ENCODE measurements at places on chromosomes 1 and 21. TPM values are rescaled to one million over a fixed set of nuclear protein-coding genes. Genes with fewer than 3 reads are reported as not detected.

GRCh38 chr1:183970516-183971300 lies 66.8 kb downstream of the COLGALT2 start:
- H3K27me3 ChIP-seq = no peaks in the 10 kb centered on the region
- H3K4me1 ChIP-seq = no peaks in the 10 kb centered on the region
- no peak for DNase-seq
- no peaks in the 10 kb centered on the region for H3K36me3 ChIP-seq
- no peak overlapping the region for H3K27ac ChIP-seq

- peak; percentile 74 for DNase-seq
- no peaks in the 10 kb centered on the region for H3K27me3 ChIP-seq
- no peaks in the 10 kb centered on the region for H3K36me3 ChIP-seq
Measured at GRCh38 chr1:199113265-199113869, 474.5 kb downstream of the PTPRC start.

DNA sequence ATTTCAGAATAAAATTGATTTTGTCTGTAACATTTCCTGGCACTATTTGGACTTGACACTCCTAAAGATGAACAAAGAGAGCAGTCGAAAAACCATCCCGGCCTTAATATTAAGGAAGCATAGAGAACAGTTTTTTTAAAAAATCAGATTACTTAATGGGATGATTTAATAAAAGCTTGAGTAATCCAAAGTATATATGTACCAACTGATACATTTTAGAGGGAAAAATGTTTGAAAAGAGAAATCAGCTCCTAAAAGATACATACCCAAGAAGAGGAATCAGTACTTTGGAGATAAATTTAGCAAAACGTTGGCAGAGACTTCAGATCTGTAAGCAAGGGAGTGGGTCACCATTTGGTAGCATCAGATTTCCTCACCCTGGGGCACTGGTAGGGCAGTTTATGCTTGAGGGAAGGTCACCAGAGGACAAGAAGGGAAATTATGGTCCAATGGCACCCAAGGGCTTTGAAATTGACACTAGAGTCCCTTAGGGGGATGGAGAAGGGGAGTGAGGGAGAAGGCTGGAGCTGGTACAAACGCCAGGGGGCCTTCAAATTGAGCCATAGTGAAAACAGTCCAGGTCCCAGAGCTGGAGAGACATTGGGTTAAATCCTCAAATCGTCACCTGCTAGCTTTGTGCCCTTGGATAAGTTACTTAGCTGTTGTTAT lies 5.9 kb downstream of the SLAMF7 start:
- peaks cover 10% of the 10 kb centered on the region for H3K4me1 ChIP-seq
- H3K4me3 ChIP-seq = no peak overlapping the region
- no peaks in the 10 kb centered on the region for H3K27me3 ChIP-seq
- H3K27ac ChIP-seq = no peak overlapping the region
- DNase-seq = no peak

DNA sequence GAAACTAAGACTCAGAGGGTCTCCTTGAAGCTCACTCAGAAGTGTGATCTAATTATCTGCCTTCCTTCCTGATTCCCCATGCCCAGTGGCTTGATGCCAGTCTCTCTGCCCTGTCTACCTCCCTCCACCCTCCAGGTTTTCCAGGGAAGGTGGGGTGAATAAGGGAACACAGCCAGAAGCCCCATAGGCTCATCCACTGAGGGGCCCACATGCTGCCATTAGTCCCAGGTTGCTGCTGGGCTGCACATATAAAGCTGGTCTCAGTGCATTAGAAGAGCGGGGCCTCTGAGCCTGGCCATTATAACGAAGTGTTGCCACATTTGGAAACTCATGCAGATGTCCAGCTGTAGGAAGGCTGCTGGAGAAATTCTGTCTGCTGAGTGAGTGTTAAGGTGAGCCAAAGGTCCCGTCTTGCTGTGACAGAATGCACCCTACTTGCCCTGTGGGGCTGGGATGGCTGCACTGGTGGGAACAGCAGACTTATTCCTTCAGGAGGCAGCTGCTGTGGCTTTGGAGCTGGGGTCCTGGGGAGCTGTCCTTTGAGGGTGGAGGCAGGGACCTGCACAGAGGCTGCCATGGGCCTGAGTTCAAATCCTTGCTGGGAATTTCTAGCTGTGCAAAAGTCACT lies 2.9 kb downstream of the ADORA1 start:
- no peak for DNase-seq
- H3K27me3 ChIP-seq = peaks cover 35% of the 10 kb centered on the region
- no peak overlapping the region for H3K4me3 ChIP-seq
- no peaks in the 10 kb centered on the region for H3K36me3 ChIP-seq
- H3K4me1 ChIP-seq = peaks cover 23% of the 10 kb centered on the region

The SPATA21 gene
- not detected for total RNA-seq

DNA sequence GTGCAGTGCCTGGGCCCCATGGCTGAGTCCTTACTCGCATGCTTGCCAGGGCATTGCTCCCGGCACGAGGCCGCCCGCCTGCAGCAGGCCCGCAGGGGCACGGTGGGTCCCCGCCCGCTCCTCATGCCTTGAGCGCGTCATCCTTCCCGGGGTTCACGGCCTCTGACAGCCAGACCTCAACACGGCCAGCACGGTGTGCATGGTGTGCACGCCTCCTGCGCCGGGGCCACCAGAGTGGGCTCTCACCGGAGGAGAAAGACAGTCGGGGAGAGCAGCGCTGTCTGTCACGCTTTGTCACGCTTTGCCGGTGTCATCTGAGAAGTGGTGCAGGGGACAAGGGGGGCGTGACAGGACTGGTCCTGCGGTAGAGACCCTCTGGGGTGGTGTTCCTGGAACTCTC lies 11.9 kb upstream of the COL18A1 start:
- H3K27me3 ChIP-seq = no peaks in the 10 kb centered on the region
- H3K4me3 ChIP-seq = no peak overlapping the region
- no peak overlapping the region for H3K27ac ChIP-seq
- no peaks in the 10 kb centered on the region for H3K4me1 ChIP-seq
- H3K36me3 ChIP-seq = no peaks in the 10 kb centered on the region

- peaks cover 100% of the 10 kb centered on the region for H3K27me3 ChIP-seq
- H3K27ac ChIP-seq = no peak overlapping the region
- H3K4me1 ChIP-seq = peaks cover 68% of the 10 kb centered on the region
- H3K4me3 ChIP-seq = no peak overlapping the region
- DNase-seq = peak; percentile 69
Measured at GRCh38 chr1:156433602-156434001, 64.6 kb downstream of the RHBG start.

DNA sequence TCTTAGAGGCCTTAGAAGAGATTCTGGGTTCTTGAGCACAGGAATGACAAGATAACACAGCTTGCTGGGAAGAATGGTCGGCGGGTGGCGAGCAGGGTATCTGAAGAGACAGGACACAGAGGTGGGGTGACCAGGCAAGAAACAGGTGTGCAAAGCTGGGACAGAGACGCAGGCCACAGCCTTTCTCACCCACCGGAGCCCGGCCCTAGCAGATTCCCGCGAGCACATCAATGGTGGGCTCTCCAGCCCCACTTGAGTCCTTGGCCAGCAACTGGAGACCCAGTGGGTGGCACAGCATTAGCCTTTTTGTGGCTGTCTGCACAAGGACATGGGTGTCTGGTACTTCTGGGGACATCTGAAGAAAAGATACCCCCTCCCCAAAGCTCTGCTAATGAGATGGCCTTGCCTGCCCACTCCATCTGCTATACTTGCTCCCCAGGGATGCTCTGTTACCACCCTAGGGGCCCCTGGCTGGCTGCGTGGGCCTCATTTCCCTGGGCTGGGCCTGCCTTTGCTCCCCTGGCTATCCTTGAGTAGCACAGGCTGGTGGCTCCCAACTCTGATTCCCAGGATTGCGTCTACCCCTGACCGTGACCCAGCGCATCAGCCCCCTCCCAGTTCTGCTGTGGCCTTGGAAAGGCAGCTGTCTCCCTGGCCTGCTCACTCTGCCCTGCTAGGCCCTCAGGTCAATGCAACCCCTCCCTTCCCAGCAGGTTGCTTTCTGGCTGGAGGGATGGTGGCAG lies 127.2 kb upstream of the ADAR start:
- H3K27ac ChIP-seq = no peak overlapping the region
- H3K4me1 ChIP-seq = peaks cover 12% of the 10 kb centered on the region
- no peak overlapping the region for H3K4me3 ChIP-seq
- H3K27me3 ChIP-seq = no peaks in the 10 kb centered on the region

- H3K4me1 ChIP-seq = no peaks in the 10 kb centered on the region
- H3K27me3 ChIP-seq = no peaks in the 10 kb centered on the region
- H3K36me3 ChIP-seq = no peaks in the 10 kb centered on the region
Measured at GRCh38 chr1:33972676-33973395, 109.0 kb downstream of the HMGB4 start.

DNA sequence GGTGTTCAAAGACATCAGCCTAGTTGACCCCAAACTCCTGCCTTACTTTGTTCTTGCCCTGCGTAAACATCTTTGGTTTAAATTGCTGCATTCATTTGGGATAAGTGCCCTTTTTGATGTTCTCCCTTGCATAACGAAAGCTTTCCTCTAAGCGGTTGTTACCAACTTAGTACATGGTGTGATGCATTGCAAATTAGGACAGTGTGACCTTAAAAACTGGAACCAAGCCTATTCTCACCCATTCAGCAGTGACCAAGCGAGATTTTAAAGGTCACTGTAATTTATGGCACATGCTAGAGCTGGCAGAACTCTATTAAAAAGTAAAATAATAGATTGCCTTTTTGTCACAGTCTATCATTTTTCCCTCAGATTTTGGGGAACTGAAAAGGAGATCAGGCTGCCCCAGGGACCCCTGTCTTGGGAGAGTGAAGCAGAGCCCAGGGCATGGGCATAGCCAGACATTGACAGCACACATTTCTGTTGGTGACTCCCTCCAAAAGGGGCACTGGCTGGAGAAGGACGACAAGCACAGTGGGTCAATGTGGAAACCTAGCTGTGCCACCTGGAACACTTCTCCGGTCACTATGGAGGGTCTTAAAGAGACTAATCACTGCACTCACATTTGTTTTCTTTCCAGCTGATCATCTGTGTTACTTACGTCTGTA lies 63.9 kb downstream of the KCNK1 start:
- no peak overlapping the region for H3K4me3 ChIP-seq
- H3K4me1 ChIP-seq = peaks cover 21% of the 10 kb centered on the region
- H3K27ac ChIP-seq = no peak overlapping the region
- H3K36me3 ChIP-seq = peaks cover 6% of the 10 kb centered on the region
- DNase-seq = no peak
